ENCODE measurements at places on chromosomes 13 and 19.
A peak's percentile ranks its signal among the peaks of the same experiment; 100 is the strongest.

DNA sequence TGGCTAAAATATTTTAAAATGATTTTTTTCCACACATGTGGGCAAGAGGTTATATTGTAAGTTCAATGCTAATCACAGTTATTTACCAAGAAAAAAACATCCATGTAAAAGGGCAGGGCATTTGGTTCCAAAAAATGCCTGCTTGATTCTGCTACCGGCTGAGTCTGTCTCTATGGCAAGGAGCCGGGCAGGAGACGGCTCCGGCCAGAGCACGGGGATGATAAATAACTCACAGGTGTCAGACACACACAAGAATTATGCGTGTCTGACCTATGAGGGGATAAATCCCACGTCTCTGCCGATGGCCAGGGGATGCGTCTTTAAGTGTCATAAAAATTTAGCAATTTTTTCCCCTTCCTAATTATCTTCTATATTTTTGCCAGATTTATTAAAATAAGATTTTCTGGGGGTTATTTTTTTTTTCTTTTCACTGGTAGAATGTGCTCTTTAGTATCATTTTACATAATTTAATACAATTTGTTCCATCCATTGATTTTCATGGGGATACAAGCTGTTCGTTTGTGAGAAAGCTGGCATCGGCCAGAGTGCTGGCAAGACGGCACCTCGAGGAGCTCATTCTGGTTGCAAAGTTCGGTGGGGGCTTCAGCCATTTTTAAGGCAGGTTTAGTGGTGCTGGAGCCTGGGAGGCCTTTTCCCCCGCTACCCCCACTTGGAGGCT, 253.9 kb downstream of the ZNF536 start:
- no peak for DNase-seq

- DNase-seq = no peak
Observed at GRCh38 chr19:14511229-14511593, 7.0 kb downstream of the DNAJB1 start.

DNA sequence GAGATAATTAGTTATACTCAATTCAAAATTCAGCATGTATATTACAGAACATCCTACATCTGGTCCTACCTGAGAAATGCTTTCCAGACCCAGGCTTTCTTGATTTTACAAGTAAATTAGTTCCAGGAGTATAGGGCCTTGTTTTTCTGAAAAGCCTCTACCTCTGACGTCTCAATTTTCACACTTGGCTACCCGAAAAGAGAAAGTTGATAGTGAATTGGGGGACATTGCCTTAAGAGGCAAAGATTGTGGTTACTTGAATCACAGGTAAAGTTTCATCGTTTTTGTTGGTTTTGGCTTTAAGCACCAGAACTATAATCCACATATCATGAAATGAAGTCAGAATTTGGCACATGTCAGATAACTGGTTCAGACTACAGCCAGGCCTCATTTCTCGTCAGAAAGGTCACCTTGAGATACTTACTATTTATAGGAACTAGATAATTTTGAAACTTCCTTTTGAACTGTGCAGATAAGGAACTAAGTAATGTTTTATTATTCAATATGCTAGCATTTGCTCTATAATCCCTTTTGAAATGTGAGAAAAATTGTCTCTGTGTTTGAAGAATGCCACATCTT, 30.8 kb downstream of the FAM124A start:
- DNase-seq = no peak

GRCh38 chr13:102643656-102644055, 46.9 kb downstream of the TPP2 start:
- DNase-seq = no peak

- no peak for DNase-seq
Observed at GRCh38 chr19:40149501-40149900, 41.7 kb upstream of the MAP3K10 start.

- peak; percentile 80 for DNase-seq
Observed at GRCh38 chr19:35013041-35013819, 13.1 kb downstream of the GRAMD1A start.

DNA sequence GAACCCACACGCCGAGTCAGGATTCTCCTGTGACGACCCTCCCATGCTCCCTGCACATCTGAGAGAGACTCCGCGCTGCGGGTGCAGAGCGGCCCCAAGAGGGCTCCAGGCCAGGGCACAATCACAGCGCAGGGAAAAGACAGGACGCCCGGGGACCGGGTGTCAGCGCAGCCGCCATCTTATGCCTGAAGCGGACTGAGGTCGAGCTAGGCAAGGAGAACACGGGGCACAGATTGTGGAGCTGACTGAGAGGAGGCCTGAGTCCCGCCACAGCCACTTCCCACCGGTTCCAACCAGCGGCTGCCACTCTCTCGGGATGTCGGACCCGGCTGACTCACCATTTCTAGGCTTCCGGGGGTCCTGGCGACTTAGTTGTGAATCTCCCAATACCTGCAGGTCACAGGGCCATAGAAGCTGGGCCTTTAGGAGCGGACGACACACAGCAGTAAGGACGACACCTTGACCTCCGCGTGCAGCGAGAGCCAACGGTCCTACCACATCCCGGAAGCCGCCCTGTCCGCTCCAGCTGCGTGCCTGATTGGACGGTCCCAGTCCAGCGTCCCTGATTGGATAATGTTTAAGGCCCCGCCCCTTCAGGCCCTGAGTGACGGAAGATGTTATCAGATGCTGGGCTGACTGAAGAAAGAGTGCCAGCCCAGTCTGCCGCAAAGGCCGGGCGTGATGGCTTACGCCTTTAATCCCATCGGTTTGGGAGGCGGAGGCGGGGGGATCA, at the start of gene ZNF728:
Gene ZNF728, minus strand, starts transcription at position 487 of the 733 bp plus-strand sequence. Its CDS starts 146 bp downstream, at position 341.
- DNase-seq = no peak

GRCh38 chr19:16445238-16446107, 26.3 kb downstream of the EPS15L1 start:
- DNase-seq = no peak

DNA sequence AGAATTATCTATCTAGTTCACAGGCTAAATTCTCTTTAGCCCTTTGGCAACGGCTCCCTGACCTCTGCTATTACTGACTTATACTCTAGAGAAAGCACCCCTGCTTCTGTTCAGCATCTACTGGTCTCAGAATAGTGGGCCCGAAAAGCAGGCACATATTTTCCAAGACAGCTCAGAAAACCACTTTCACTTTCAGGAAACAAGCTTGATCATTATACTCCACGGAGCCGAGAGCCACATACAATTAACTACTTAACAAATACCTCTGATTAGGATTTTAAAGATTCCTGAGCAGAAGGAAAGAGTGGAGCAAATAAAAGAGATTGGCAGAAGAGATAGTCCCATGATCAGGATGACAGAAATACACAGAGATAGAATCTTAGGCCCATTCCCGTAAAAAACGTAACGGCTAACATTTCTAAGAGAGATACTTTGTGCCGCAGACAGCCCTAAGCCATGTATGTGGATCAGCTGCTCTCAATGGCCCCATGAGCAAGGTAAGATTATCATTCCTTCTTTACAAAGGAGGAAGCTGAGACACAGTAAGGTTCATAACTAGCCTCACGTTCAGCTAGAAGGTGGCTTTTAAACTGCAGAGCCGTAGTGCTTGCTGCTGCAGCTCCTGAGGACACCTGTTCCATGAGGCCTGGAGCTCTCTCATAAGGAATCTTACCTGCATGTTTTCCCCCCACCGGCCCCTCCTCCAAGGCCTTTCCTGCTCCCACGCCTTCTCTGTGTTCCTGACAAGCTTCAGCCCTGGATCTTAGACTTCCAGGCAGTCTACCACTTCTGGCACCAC, 227.2 kb downstream of the FOXO1 start:
- no peak for DNase-seq

DNA sequence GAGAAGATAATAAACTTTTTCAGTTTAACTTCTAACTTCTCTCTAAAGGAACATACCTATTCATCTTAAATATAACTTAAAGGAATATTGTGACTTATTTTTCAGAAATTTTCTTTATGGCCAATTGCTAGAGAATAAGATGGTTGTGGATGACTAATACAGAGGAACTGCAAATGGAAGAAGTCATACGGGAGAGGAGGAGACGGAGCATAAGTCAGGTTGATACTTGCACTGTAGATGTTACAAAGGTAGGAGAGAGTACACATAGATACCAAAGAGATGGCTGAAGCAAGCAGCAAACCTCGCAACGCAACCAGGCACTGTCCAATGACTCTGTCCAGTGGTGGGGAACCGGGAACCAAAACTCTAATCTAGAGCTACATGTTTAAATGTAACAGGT, 963.4 kb downstream of the PCDH9 start:
- no peak for DNase-seq

- no peak for DNase-seq
Observed at GRCh38 chr13:38697628-38698333, 10.9 kb downstream of the FREM2 start.

- DNase-seq = no peak
Observed at GRCh38 chr19:495402-496111, 729 bp upstream of the MADCAM1 start.

GRCh38 chr19:30669329-30670010, 297.3 kb downstream of the ZNF536 start:
- DNase-seq = peak; percentile 79

- no peak for DNase-seq
Observed at GRCh38 chr19:10812196-10812595, 23.8 kb downstream of the TMED1 start.

- DNase-seq = no peak
Observed at GRCh38 chr13:24147570-24147963, 13.0 kb upstream of the SPATA13 start.

DNA sequence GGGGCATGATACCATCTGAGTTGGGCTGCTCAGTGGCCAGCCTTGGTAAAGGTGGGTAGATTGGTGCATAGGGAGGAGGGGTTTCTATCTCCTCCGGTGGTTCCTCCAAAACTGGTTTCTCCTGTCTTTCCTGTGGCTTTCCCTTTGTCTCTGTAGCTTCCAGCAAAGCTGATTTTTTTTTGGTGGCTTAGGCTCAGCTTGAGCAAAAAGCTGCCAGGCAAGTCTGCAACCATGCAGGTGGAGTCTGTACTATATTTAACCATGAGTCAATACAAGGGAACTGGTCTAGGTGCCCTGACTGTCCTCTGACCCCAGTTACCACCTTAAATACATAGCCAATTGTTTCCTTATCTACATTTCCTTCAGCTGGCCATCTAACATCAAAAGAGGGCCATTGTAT, 64.0 kb upstream of the ZNF681 start:
- no peak for DNase-seq

DNA sequence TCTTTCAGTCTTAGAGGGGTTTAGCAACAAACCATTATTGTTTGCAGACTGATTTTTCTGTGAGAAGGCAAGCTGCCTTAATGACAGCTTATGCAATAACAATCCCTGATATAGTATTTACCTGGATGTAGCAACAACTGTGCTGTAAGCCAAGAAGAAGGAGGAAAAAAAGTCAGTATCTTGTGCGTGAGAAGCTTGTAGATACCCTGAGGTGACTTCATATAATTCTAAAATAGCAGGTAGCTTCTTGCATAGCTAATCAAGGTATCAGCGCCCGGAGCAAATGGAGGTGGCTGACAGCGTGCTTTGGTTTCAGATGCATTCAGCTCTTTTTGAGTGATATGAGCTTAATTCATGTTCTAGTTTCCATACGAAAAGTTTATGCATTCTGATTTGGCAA, 309.8 kb downstream of the KLF5 start:
- DNase-seq = no peak

DNA sequence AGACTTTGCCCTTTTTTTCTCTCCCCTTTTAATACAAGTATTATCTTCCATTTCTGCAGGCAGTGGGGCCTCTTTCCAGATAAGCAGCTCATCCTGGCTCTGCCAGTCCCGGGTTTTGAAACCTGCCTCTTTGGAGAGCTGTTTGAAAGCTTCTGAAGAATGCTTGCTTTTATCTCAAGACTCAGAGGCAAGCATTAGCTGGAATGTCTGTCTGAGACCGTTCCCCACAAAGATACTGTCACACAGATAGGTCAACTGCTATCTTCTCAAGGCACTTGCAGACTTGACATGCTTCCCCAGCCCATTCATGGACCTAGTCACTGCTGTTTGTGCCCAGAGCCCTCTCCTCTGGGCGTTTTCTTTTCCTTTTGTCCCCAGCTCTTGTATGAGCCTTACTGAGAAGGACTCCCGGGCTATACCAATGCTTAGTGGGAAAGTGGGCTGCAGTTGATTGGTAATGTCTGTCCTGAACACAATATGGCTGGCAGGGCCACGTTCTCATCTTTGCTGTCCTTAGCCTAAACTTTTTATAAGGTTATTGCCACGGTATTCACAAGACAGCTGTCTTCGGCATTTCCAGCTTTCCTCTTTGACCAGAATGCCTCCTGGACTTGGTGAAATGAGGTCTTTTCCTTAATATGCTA, 13.4 kb downstream of the SERP2 start:
- no peak for DNase-seq

DNA sequence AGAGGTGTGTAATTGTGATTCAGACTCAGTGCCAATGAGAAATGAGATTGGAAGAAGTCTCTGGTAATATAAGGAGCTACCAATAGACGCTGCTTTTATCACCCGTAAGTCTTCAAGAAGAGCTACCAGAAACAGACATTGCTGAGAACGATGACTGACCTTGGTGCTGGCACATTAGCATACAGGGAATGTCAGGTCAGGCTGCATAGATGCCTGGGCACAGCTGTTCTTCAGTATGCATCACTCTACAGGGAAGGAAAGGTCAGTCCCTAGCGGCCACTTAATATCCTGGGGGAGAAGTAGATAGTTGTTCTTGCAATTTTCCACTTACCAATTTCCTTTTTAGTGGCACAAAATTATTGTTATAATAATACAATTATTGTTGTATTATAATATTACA, 380.4 kb downstream of the PCDH9 start:
- DNase-seq = no peak

GRCh38 chr19:38394488-38394887, 6.0 kb downstream of the SPRED3 start:
- DNase-seq = no peak

GRCh38 chr13:30572859-30573275, 44.9 kb upstream of the USPL1 start:
- DNase-seq = no peak

GRCh38 chr13:84896128-84896527, 903.1 kb downstream of the SLITRK6 start:
- DNase-seq = no peak

DNA sequence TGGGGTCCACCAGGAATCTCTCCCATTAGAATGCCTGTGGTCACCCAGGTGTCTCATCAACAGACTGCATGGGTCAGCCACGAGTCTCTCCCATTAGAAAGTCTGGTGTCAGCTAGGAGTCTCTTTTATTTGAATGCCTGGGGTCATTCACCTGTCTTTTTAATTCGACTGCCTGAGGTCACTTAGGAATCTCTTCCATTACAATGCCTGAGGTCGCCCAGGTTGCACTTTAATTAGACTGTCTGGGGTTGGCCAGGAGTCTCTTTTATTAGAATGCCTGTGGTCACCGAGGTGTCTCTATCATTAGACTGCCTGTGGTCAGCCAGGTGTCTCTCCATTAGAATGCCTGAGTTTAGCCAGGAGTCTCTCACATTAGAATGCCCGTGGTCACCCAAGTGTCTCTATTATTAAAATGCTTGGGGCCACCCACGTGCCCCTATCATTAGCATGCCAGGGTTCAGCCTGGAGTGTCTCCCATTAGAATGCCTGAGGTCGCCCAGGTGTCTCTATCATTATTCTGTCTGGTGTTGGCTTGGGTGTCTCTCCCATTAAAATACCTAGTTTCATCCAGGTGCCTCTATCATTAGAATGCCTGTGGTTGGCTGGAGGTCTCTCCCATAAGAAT, 1474.3 kb downstream of the UQCRFS1 start:
- no peak for DNase-seq

GRCh38 chr13:108775597-108775996, 146.2 kb downstream of the MYO16 start:
- DNase-seq = no peak
